ENCODE measurements at places on chromosomes 2 and 18.

DNA sequence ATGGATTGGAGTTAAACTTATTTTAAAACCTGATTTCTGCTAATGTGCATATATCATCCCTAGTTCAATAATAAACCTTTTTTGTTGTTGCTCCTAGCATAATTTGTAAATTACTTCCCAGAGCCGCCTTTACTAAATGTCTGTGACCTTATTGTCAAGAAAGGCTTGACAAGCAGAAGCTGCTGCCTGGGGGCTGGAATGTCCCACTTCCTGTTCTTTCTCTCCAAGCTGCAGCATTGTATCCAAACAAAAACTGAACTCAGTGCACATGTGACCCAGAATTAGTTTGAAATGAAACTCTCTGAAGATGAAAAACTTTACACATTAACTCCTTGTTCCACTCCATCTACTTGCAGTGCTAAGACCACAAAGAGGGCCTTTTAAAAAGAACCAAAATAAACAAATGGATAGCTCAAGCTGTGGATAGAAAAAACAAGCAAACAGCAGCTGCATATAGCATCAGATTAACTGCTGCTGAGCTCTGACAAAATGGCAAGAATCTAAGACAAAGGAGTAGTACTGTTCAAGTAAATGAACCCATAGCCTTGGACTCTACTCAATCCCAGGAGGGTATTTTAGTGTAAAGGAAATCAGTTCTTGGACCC is 99.8 kb upstream of the NEUROD1 start:
- DNase-seq: no peak

DNA sequence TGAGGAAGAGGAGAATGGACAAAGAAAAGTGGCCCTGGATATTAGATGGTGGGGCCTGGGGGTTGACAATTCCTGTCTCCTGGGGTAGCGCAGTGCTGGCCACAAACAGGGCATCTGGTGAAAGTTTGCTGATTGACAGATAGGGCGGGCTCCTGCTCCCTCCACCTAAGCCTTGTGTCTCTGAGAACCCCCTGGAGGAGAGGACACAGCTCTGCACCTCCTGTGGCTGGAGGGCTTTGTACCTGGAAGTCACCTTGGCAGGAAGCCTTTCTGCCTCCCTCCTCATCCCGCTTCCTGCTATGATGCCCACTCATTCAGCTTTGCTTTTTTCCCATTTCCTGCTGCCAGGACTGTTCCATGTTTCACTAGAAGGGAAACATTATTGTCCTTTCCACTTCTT is 72.4 kb downstream of the RHOB start:
- DNase-seq: no peak

- no peak for DNase-seq
Observed at GRCh38 chr2:180970016-180970415, 10.4 kb upstream of the UBE2E3 start.

DNA sequence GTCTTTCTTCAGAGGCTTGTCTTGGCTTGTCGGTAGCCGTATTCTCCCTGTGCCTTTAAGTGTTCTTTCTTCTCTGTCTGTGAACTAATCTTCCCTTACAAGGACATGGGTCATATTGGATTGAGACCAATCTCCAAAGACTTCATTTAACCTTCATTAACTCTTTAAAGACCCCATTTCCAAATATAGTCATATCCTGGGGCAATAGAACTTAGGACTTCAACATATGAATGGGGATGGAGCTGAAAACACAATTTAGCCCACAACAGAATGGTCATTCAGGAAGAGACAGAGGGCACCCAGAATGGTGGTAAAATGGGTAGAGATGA is 82.1 kb upstream of the TANK start:
- DNase-seq: no peak

- no peak for DNase-seq
Observed at GRCh38 chr2:241981076-241981700, 111.7 kb downstream of the RTP5 start.

DNA sequence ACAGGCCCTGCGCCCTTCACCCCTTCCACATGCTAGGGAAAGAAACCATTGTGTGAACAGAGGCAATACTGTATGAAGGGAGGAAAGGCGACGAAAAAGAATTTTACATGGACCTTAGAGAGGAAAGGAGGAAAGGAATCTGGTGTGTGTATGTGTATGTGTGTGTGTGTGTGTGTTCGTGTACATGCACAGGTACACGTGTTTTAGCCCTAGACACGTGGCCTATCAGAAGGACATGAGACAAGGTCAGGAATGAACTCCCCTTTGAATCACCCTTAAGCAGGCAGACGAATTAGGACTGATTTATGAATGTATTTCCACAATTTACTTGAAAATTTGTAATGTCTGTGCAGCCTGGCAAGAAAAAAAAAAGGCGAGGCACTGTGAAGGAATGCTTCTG is 276.0 kb downstream of the ZNF516 start:
- no peak for DNase-seq

DNA sequence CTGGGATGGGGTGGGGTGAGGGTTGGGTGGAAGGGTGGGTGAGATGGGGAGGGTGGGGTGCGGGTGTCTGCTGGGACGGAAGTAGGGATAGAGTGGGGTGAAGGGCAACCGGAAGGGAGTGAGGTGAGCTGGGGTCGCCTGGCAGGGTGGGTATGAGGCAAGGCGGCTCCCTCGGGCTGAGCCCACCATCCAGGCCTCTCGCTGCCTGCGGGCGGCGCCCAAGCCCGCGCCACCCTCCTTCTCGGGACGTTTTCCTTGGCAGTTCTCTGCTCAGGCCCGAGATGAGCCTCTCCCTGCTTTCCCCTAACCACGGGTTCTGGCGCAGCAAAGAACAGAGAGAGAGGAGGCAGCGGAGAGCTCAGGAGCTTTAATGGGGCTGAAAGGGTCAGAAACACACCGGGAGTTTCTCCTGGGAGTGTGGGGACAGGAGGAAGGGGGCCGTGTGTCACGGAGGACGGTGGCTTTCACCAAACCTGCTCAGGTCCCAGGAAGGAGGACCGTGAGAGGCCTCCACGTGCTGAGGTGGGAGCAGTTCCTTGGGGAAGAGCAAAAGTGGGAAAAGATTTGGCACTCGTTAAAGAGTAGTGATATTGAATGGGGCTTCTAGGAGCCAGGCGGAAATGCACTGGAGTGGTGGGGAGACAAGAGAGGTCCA is 4.1 kb downstream of the FEV start:
- no peak for DNase-seq

DNA sequence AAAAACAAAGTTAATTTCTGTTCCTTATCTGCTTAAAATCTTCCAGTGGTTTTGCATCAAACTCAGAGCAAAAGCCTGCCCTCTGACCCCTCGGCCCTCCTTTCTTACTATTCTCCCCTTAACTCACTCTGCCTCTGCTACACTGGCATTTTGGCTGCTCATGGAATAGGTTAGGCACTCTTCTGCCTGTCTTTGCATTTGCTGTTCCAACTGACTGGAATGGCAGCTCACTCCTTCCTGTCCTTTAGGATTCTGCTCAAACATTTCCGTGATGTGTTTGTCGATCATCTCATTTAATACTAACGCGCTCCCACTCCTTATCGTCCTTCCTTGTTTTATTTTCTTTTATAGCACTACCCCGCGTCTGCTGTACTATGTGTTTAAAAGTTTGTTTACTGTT is 815 bp downstream of the CEBPZ start:
- no peak for DNase-seq

DNA sequence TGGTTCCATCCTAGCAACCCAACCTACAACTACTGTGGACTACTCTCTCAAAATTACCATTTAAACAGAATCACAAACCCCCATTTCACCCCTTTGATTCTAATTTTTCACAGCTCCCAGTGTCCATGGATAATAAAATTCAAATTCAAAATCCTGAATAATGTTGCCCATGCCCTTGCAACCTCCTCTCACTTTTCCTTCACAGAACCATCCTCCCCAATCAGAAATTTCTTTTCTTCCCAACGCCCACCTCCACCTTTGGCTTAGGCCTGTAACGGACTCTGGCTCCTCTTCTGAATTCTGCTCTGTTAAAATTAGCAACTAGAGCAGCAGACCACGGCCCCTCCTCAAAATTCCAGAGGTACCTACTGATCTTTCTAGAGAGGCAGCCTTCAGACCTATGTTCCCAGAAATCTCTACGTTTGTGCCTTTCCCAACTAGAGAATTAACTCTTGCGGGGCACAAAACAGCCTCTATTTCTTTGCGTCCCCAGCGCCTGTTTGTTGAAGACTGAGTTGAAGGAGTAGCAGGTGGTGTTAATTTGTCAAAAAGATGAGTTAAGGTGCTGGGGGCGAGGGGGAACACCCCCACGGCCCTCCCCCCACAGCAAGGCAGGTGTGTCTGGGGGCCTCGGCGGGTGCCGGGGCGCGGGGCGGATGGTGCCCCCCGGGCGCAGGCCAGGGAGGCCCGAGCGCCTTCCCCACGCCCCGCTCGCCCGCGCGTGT is 428 bp upstream of the MAP3K20 start:
- no peak for DNase-seq

DNA sequence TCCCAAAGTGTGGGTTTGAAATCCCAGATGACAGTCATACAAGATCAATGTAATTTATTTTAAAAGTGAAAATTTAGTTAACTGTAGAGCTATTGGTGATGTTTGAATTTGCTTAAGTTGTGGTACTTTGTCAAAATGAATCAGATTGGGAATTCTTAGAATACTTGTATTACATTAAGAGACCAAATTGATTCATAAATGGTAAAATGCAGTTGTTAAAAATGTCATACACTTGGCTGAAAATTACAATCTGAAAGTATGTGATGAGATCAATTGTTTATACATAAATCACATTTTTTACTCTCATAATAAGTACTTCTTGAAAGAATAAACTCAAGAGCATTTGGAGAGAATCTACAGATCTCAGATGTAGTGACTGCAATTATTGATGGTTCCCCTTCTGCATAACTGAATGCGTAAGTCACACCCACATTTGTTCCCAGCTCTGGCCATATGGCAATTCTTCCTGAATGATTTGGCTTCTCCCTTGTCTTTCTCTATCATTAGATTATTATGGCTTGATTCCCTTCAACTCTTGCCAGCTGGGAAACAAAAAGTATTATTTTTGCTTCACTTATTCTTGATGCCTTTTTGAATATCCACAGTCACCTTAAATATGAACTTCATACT is 558.5 kb downstream of the CPS1 start:
- DNase-seq: no peak

- no peak for DNase-seq
Observed at GRCh38 chr2:38465789-38466127, 88.7 kb upstream of the ATL2 start.

- DNase-seq: no peak
Observed at GRCh38 chr2:23246992-23247683, 137.8 kb upstream of the KLHL29 start.

- DNase-seq: no peak
Observed at GRCh38 chr2:172296267-172297046, 130.9 kb upstream of the ITGA6 start.

GRCh38 chr2:201254081-201254730 is 6.1 kb upstream of the CASP8 start:
- no peak for DNase-seq

DNA sequence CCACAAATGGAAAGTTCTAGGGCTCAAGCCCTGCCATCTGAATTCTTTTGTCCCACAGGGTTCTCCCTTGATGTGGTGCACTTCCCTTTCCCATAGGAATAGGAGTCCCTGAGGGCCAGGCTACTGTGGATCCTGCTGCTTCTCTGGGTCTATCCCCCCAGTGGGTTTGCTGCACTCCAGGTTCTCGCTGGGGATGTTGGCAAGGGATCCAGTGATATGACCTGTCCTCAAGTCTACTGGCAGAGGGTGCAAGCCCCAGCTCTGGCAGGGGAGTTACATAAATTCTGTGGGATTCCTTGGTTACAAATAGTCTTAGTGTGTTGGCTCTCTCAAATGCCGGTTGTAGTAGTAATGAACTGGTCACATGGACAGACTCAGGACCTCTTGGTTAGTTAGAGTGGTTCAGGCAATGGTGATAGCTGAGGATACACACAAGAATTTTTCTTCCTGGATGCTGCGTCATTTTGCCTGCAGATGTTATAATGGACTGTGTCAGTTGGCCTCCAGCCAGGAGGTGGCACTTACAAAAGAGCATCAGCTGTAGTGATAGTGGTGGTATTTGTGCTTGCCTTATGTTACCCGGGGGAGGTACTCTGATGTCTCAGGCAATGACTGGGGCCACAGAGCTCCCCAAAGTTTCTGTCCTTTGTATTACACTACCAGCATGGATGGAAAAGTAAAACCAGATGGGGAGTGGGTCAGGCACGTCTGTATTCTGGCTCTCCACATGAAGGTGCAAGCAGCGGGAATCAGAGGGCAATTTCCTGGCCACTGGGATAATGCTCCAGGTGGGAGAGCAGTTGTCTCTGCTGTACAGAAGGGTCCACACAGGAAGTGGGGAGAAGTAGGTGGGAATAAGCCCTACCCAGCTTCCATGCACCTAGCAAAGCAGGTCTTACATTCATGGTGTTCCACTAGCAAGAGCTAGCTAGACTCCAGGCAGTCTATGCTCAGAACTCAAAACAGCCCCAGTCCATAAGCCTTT is 267.9 kb downstream of the SOX11 start:
- DNase-seq: no peak

GRCh38 chr2:238771218-238771617 is 76.7 kb upstream of the TWIST2 start:
- no peak for DNase-seq

- no peak for DNase-seq
Observed at GRCh38 chr2:218229239-218229638, 12.2 kb downstream of the ARPC2 start.

DNA sequence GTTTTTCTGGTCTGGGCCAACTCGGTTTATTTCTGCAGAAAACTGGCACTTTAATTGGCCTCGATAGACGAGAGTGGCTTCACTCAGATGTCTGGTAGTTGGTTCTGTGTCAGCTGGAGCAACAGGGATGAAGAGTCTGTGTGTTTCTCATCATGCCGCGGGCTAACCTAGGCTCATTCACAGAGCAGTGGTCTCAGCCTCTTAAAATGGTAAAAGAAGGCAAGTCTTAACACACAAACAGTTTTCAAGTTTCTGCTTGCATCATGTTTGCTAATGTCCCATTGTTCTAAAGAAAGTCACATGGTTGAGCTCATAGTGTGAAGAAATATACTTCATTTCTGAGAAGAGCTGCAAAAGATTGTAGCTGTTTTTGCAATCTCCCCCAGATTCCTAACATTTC is 37.5 kb upstream of the ANXA4 start:
- DNase-seq: no peak

GRCh38 chr2:209470-209869 is 54.4 kb downstream of the SH3YL1 start:
- DNase-seq: no peak

All from omental fat pad (tissue), 4 donors.